Vagina (tissue), 2 donors: ENCODE measurements at places on chromosomes 13 and 19.

GRCh38 chr19:4087787-4088679 is 21.3 kb upstream of the ZBTB7A start:
- H3K36me3 ChIP-seq, result peaks cover 21% of the 10 kb centered on the region
- no peak for DNase-seq

GRCh38 chr13:103676329-103676728 is 610.1 kb upstream of the SLC10A2 start:
- no peak for DNase-seq
- no peak overlapping the region for H3K27ac ChIP-seq
- no peaks in the 10 kb centered on the region for H3K27me3 ChIP-seq

DNA sequence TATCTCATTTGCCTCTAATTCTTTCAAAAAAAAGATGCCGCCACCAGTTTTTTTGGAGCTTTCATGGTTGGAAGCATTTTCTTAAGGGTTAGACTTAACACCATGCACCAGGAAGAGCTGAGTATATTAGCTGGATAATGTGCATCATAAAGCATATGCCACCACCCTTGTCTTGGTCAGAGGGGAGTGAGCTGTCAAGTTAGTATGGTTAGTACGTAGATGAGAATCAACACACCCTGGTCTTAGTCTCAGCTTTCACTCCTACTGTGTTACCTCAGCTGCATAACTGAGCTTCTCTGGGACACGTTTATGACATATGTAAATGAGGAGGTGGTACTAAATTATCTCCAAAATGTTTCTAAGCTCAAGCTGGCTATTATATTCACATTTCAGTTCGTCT is 415.6 kb downstream of the DCT start:
- peaks cover 9% of the 10 kb centered on the region for H3K4me1 ChIP-seq
- H3K27me3 ChIP-seq, result no peaks in the 10 kb centered on the region
- DNase-seq, result no peak
- no peak overlapping the region for H3K27ac ChIP-seq
- H3K4me3 ChIP-seq, result no peak overlapping the region
- no peaks in the 10 kb centered on the region for H3K36me3 ChIP-seq

DNA sequence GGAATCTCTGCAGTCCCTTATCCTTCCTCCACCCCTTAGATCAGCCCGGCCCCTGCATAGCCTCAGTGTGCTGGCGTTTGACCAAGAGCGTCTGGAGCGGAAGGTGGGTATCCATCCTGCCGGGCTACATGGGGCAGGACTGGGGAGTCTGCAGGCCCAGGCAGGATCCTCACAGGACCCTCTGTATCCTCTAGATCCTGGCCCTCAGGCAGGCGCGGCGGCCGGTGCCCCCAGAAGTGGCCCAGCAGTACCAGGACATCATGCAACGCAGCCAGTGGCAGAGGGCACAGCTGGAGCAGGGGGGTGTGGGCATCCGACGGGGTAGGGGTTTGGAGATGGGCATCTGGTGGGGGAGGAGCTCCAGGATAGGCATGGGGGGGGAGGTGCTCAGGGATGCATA is 8.9 kb downstream of the PODNL1 start:
- H3K27ac ChIP-seq, result no peak overlapping the region
- H3K4me1 ChIP-seq, result no peaks in the 10 kb centered on the region
- H3K36me3 ChIP-seq, result peaks cover 40% of the 10 kb centered on the region
- H3K4me3 ChIP-seq, result no peak overlapping the region

DNA sequence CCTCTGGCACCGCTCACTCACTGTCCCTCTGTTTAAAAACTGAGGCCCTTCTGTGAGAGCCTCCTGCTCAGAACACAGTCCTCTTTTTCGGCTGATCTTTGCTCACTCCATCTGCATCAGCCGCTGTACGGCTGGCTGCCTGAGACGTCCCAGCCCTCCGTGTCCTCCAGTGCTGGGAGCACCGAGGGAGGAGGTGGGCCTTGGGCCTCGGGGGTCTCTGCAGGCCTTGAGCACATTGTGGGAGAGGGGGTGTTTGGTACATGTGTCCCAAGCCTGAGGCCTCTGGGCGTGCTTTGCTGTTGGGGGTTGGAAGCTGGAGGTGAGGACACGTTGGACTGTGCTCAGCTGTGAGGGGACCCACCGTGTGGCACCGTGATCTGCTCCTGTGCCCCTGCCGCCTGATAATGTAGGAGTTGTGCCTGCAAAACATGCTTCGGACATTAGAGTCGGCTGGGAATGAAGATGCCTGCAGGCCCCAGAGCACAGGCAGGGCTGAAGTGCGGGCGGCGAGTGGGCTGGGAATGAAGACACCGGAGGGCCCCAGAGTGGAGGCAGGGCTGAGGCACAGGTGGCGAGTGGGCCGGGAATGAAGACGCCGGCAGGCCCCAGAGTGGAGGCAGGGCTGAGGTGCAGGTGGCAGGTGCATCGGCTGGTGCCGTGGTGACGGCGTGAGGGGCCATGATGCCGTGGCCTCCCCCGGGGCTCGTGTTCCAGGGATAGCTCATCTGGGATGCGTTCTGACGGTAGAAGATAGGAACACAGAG is 30.6 kb downstream of the MCF2L start:
- peaks cover 24% of the 10 kb centered on the region for H3K4me1 ChIP-seq
- H3K36me3 ChIP-seq, result no peaks in the 10 kb centered on the region
- no peak overlapping the region for H3K27ac ChIP-seq

GRCh38 chr13:49429121-49429520 is 14.7 kb downstream of the CAB39L start:
- DNase-seq, result no peak
- no peaks in the 10 kb centered on the region for H3K27me3 ChIP-seq
- H3K4me3 ChIP-seq, result no peak overlapping the region

DNA sequence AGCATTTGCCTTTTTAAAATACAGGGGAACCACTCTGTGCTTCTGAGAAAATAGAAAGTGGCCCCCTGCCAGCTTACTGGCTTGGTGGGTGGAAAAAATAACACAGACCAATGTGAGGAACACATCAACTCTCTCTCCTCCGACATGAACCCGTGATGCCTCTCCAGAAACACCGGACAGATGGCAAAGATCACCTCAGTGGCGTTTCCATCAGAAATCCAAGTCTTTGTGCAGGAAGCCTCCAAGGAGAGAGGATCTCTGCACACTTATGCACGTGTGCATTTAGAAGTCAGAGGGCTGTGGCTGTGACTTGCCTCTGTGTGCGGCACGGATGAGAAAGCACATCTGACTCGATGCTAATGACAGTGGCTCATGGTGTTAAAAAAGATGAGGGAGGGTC is 112.3 kb upstream of the KLF12 start:
- H3K27me3 ChIP-seq, result no peaks in the 10 kb centered on the region
- no peak for DNase-seq

DNA sequence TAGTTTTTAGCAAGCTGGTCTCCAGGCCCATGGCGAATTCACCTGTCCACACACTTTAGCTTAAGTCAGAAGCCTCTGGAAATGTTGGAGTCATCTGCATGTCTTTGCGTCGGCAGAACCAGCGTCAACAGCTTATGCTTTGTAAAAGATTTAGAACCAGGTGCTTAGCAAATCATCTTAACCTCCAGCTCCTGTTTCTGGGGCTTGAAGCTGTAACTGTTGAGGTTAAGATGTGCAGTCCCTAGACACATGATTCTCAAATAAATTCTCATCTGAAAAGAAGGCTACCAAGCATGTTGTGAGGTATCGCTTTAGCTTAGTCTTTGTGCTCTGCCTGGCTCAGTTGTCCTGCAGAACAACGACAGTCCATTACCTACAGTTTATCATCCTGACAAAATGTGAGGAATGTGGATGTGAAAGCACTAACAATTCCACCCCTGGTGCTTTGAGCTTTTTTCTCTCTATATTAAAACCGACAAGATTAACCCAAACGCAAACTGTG is 4.4 kb downstream of the EFNB2 start:
- H3K27ac ChIP-seq, result no peak overlapping the region
- no peak overlapping the region for H3K4me3 ChIP-seq
- DNase-seq, result no peak
- H3K36me3 ChIP-seq, result no peaks in the 10 kb centered on the region
